Stimulated activated CD4-positive, alpha-beta T cell treated with anti-CD3 and anti-CD28 coated beads, Interleukin-1b, Interleukin-23, amount 100 ng/mL, for 1 hour (primary cell): ENCODE measurements at places on chromosomes 5 and 9.

- no peak for DNase-seq
These were observed 28.0 kb upstream of the NPR3 start for GRCh38 chr5:32683125-32683524.

- DNase-seq: no peak
These were observed 143.6 kb upstream of the SLC28A3 start for GRCh38 chr9:84484172-84484571.

GRCh38 chr9:114110180-114110579 is 11.1 kb upstream of the KIF12 start:
- DNase-seq: no peak

DNA sequence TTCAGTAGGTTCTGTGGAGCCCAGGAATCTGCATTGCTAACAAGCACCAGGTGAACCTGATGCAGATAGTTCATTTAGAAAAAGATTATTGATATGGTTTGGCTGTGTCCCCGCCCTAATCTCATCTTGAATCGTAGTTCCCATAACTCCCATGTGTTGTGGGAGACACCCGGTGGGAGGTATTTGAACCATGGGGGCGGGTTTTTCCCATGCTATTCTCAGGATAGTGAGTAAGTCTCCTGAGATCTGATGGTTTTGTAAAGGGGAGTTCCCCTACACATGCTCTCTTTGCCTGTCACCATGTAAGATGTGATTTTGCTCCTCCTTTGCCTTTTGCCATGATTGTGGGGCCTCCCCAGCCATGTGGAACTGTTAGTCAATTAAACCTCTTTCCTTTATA is 212.0 kb downstream of the RAB3C start:
- DNase-seq: no peak

DNA sequence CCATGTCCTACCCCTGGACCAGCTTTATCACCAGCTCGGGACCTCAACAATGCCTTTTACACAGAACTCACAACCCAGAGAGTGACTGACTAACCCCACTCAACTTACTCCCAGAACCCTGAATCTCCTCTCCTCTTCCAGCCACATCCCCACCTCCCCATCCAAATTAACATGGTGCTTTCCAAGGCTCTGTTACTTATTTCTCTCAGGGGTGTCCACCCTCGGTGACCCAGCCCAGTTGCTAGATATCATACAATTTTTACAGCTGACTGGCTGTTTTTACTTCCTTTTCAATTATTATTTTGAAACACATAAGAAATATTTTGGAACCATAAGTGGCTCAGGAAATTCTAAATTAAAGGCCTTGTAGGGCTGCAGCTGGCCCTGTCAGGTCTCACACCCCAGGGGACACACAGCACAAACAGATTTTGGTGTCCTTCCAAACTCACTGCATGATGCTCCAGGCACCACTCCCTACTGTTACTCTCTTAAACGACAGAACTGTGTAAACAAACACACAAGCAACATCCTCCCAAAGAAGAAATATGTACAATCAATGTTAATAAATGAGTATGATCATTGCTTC is 180.6 kb downstream of the ADAMTS12 start:
- DNase-seq: no peak

GRCh38 chr9:125438506-125439433 is 177.1 kb downstream of the GAPVD1 start:
- no peak for DNase-seq

- no peak for DNase-seq
These were observed 651.6 kb downstream of the HTR1A start for GRCh38 chr5:63310644-63311043.

DNA sequence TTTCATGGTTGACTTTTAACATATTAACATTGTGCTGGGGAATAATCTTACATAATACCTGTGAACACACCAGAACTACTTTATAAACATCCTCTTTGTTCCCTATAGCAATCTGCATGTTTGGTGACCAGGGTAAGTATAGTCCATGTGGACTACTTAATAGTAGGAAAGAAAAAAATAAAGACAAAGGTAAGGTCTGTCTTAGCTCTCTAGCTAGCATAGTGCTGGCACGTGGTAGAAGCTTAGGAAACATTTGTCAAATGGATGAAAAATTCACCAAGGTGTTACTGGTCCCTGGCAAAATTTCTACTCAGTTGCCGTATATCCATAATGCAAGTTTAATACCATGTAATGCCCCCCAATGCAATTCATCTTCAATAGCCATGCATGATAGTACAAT is 78.6 kb upstream of the ABCA1 start:
- no peak for DNase-seq

- no peak for DNase-seq
These were observed 36.2 kb upstream of the REEP2 start for GRCh38 chr5:138402640-138403039.

GRCh38 chr5:175866377-175866907 is 4.9 kb upstream of the CPLX2 start:
- no peak for DNase-seq

GRCh38 chr5:160020266-160020770 is 11.4 kb downstream of the TTC1 start:
- no peak for DNase-seq

DNA sequence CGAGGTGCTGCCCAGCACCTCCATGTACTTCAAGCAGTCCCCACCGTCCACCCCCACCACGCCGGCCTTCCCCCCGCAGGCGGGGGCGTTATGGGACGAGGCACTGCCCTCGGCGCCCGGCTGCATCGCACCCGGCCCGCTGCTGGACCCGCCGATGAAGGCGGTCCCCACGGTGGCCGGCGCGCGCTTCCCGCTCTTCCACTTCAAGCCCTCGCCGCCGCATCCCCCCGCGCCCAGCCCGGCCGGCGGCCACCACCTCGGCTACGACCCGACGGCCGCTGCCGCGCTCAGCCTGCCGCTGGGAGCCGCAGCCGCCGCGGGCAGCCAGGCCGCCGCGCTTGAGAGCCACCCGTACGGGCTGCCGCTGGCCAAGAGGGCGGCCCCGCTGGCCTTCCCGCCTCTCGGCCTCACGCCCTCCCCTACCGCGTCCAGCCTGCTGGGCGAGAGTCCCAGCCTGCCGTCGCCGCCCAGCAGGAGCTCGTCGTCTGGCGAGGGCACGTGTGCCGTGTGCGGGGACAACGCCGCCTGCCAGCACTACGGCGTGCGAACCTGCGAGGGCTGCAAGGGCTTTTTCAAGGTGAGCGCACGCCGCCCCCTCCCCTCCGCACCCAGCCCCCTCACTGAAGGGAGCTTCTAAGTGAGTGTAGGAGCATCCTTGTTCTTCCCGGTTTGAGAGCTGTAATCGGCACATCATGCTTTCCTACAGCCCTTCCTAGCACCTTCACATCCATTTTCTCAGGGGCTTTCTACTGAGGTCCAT is 6.9 kb downstream of the NR4A3 start:
- no peak for DNase-seq

GRCh38 chr9:112443200-112443599 is 43.4 kb upstream of the KIAA1958 start:
- no peak for DNase-seq

GRCh38 chr5:148849461-148849860 is 23.1 kb downstream of the ADRB2 start:
- no peak for DNase-seq

- no peak for DNase-seq
These were observed 580.8 kb downstream of the CCDC171 start for GRCh38 chr9:16133556-16134227.

DNA sequence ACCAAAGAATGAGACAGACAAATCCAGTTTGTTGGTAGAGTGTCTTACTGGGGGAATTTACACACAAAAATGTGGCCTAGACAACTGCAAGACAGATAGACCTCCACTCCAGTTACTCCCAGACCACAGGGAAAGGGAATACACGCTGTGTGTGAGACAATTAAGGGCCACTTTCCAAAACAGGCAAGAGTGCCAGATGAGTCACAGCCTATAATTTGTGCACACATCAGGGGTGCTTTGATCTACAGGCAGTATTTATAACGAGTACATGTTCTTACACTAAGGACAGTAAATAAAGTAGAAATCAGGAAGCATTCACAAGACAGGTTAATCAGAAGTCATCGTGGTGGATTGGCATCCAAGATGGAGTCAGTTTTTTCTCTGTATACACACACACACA is 114.8 kb downstream of the ZNF622 start:
- DNase-seq: no peak

GRCh38 chr9:90307167-90307833 is 335.3 kb downstream of the DIRAS2 start:
- DNase-seq: no peak

GRCh38 chr9:113547501-113547900 is 84.0 kb downstream of the RGS3 start:
- no peak for DNase-seq

DNA sequence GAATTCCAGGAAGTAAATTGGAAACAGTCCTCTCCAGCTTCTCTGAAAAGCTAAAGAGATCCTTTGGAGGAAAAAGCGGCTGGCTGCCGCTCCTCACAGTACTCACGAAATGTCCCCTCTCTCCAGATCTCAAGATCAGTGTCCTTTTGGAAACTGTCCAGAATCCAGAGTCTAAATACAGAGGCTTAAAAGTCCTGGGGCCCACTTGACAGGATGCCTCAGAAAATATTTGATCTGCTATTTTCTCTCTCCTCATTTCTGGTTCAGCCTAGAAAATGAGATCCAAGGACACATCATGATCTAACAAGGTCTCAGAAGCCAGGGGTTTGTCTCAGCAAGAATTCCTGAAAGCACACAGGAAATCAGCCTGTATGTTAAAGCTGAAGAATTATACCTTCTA is 7.2 kb downstream of the C1QTNF2 start:
- no peak for DNase-seq

DNA sequence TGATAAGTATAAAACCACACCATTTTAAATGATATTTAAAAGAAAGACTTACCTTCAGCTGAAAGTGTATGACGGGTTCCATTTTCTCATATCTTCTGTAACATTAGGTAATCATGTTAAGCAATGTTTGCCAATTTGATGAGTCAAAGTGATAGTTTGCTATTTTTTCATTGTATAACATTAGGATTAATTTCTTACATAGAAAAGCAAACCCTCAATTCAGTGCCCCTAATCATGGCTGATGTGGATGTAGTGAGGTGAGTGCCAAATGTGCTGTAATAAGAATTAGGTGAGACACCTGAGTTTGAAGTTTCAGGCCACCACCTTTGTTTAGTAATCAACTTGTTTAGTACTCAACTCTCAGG is 68.0 kb downstream of the UNC13B start:
- DNase-seq: no peak

GRCh38 chr9:4269872-4270271 is 30.0 kb downstream of the GLIS3 start:
- DNase-seq: no peak

- no peak for DNase-seq
These were observed 1.3 kb downstream of the HAVCR2 start for GRCh38 chr5:157107508-157107907.

DNA sequence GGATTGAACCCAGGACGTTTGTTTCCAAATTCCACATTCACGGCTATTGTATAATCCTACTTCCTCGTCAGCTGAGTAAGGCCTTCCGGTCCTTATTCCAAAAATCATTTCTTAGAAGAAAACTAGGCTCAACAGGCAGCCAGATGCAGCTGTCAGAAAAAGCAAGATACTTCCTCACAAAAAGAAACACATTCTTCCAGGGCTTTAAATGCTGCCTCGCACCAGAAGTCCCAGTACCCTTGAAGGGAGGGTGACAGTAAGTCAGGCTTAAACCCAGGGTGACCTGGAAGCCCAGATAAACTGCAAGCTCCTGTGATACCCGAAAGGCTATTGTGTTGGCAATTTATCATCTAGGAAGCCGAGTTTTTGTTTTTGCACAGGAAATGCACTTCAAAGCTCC is 414.0 kb downstream of the NFIB start:
- DNase-seq: no peak

- no peak for DNase-seq
These were observed 56.0 kb downstream of the ZNF462 start for GRCh38 chr9:106918825-106919509.

DNA sequence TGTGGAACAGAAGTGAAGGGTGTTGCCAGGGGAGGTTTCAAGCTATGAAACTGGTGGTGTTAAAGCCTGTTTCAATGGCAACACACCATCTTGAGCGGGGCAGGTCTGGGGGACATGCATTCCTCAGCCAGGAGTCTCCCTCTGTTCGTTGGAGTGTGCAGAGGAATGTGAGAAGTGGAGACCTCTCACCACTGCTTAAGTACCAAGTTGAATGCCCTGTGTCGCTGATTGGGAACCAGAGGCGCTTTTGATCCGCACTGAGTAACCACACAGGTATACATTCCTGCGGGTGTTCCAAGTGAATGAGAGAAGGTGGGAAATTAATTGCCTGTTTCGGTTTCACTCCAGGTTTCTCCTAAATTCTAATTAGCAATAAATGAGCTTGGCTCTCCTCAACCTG is 99.4 kb downstream of the LIX1 start:
- no peak for DNase-seq

DNA sequence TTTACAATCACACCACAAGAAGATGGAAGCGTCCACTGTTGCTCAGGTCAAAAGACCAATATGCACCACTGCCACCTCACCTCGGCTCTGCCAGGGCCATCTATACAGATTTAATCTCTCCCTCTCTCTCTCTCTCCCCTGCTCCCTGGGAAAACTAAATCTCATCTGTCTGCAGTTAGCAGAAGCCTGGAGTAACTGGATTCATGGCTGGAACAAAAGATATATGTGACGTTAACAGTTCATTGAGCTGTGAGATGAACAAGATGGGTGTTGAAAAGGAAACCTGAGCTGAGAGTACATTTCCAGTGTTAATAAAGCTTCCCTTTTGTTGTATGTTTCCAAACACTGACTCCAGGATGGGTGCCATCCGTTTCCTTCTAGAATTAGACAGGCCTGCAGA is 369.7 kb downstream of the CDK5RAP2 start:
- DNase-seq: no peak

DNA sequence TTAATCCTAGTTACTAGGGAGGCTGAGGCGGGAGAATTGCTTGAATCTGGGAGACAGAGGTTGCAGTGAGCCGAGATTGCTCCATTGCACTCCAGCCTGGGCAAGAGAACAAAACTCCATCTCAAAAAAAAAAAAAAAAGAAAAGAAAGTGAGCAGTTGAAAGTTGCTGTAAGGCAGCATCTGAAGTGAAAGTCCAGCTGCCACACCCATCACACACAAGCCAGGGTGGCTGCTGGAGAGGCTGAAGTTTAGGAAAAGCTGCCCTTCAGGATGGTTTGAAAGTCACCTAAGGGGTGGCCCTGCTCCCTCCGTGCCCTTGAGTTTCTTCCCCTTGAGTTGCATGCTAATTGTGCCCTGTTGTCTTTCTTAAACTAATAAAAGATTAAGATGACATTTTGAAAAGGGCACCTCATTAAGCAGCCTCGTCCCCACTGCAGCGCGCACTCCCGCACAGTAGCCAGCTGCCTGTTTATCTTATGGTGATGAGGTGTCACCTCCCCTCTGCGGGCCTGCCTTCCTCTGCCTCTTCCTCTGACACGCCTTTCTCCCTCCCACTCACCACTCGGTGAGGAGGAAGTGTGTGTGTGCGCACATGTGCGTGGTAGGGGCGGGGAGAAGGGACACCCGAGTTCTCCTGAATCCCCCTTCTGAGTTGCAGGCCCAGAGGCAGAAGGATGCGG is 104.2 kb upstream of the PANK3 start:
- DNase-seq: no peak

- DNase-seq: no peak
These were observed 9.0 kb downstream of the OR1J1 start for GRCh38 chr9:122468735-122469134.

- DNase-seq: no peak
These were observed 196.7 kb downstream of the WDR70 start for GRCh38 chr5:37575541-37576489.

GRCh38 chr9:116721411-116721810 is 34.3 kb downstream of the TRIM32 start:
- DNase-seq: no peak

GRCh38 chr9:120846251-120846889 is 3.6 kb upstream of the PSMD5 start:
- no peak for DNase-seq

- no peak for DNase-seq
These were observed 16.3 kb upstream of the FYB1 start for GRCh38 chr5:39235648-39236047.

GRCh38 chr5:156094001-156094400 is 233.0 kb upstream of the SGCD start:
- DNase-seq: no peak
